ENCODE measurements at places on chromosomes 2 and 18.

DNA sequence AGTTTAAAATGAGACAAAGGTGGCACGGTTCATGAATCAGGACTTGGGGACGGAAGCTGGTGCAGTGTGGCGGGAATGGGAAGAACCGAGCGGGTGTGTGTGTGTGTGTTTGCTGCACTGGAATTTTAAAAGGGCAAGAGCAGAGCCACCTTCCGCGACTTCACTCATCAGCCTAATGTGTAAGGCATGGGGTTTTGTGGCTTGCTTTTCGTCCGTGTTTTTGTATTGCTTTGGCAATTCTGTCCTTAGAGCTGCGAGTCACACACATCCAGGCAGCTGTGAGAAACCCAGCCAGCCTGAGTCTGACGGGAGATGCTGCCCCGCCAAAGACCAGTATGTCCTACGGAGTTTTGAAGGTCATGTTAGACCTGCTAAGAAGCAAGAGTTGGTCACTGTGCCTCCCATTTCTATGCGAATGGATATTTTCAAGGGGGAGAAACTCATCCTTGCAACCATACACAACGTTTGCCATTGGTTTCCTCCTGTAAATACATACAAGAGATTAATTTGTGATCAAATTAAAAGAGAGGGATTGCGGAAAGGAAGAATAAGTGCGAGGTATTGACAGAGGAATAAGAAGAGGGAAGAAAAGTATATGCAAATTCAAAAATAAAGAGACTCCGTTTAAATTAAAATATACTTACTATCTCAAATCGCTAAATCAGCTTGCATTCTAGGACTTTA, 665 bp upstream of the CACNB4 start:
- no peak for DNase-seq

GRCh38 chr18:58032233-58032632, 11.8 kb upstream of the NEDD4L start:
- no peak for DNase-seq

DNA sequence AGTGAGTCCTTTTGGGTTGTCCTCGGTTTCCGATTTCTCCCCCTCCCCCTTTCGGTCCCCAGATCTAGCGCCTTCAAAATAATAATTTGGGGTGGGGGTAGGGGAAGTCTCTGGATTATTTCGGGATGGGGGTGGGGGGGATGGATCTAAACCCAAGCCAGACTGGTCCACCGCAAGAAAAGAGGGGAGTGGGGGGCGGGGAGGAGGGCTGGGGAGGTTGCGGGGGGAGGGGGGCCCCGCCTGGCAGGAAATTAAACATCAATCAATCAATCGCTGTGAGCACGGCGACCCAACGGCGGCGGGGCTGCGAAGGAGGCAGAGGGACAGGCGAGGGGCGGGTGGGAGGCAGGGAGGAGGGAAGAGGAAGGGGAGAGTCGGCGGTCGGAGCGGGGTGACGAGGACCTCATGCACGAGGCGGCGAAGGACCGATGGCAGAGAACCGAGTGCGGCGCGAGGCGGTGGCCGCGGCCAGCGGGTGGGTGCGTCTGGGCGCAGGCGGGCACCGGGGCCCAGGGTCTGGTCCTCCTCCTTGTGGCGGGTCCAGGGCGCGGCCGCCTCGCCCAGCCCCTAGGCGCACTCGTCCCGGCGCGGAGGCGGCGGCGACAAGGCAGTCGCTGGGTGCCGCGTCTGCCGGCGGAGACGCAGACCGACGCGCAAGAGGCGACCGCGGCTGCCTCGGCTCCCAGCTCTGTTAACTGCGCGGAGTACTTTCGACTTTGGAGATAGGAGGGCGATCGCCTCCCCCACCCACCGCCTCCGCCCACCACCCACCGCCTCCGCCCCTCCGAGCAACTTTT, 468 bp upstream of the SATB2 start:
- DNase-seq: no peak

- DNase-seq: no peak
These were observed 206.4 kb upstream of the CCDC150 start for GRCh38 chr2:196433116-196433515.

GRCh38 chr2:16160281-16161084, 220.1 kb downstream of the MYCN start:
- no peak for DNase-seq

DNA sequence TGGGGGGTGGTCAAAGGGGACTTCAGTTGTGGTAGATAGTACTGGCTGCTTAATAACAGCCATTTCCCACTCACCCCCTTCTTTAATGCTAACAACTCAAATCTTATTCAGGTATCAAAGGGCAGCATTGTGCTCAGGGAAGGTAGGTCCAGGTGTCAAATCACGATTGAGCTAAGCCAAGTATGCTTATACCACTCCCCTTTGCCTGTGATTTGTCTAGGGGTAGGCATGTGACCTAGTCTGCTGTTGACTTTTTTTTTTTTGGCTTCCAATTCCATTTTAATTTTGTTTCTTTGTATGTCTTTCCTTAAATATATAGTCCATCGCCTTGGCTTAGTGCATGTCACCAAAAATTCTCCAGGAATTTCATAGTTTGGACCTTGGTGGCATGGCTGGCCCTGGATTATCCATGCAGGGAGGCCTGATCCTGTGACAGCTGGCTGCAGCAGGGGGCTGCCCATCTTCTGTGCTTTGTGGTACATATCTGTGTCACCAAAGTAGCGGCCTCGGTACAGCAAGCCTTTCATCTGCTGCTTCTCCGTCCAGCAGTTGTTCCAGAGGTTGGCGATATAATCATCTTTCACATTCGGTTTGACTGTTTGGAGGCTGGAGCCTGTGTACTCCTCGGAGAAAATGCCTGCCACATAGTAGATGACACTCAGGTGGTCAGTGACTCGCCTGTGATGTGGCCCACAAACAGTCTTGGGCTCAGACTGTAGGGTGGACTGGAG, 68.1 kb upstream of the SPRED2 start:
- no peak for DNase-seq

- DNase-seq: no peak
These were observed 9.2 kb downstream of the SLC4A5 start for GRCh38 chr2:74333896-74334586.

- no peak for DNase-seq
These were observed 2.1 kb downstream of the CAPN10 start for GRCh38 chr2:240588669-240589068.

GRCh38 chr2:231781798-231782726, 980 bp upstream of the PDE6D start:
- DNase-seq: no peak

DNA sequence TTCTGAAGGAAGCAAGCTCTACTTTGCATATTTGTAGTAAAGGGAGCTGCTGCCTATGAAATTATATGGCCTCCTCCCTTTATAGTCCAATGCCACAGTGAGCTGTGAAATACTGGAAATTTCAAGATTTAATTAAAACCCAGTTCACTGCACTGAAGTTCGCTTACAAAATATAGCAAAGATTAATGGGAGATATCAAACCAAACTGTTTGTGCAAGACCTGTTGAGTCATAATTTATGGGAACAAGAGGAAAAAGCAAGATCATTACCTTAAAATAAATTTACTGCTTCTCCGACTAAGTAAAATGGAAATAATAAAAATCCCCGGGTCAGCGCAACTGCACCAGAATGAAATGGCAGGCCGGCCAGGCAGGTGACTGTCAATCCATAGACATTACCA, 215.5 kb upstream of the RAB6C start:
- no peak for DNase-seq

GRCh38 chr2:222959358-222959757, 92.6 kb upstream of the KCNE4 start:
- DNase-seq: no peak

DNA sequence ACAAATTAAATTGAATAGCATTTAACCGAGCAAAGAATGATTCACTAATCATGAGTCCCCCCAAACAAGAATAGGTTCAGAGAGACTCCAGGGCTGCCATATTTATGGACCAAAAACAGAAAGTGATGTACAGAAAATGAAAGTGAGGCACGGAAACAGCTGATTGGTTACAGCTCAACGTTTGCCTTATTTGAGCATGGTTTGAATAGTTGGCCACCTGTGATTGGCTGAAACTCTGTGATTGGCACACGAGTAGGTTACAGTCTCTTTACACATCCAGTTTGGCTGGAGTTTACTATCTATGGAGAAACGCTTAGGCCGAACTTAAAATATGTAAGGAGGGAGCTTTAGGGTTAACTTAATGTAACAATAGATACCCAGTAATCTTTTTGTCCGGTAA, 27.0 kb upstream of the DPYSL5 start:
- no peak for DNase-seq

DNA sequence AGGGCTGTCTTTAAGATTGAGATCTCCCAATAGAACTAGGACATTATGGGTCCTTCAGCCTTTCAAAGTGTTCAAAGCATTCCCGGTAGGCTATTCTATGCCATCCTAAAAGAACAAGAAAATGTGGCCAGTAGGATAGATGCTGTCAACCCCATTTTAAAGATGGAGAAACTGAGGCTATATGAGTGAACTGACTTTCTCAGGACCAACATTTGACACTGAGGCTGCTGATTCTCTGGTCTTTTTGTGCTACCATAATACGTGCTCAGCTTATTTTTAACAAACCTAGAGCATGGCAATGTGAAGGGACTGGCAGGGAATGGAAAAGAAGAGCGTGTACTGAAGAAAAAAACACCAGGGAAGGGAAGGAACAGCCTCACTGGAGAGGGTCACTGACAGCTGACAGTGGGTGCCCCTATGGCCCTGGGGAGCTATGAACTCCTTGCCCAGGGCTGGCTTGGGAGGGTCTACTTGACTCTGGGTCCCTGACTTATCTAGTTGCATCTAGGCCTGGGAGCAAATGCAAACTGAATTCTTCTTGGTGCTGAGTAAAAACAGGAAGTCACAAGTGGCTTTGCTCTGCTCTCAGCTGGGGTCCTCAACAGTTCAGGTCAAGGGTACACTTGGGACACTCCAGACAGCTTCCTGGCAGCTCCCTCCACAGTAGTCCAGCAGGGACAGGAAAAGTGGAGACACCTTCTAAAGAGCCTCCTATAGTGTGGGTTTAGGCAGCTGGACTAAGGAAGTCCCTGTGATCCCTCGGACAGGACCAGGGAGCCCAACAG, 2.3 kb downstream of the CYRIA start:
- no peak for DNase-seq

- DNase-seq: no peak
These were observed 109.8 kb downstream of the ADCYAP1 start for GRCh38 chr18:1014509-1014908.

DNA sequence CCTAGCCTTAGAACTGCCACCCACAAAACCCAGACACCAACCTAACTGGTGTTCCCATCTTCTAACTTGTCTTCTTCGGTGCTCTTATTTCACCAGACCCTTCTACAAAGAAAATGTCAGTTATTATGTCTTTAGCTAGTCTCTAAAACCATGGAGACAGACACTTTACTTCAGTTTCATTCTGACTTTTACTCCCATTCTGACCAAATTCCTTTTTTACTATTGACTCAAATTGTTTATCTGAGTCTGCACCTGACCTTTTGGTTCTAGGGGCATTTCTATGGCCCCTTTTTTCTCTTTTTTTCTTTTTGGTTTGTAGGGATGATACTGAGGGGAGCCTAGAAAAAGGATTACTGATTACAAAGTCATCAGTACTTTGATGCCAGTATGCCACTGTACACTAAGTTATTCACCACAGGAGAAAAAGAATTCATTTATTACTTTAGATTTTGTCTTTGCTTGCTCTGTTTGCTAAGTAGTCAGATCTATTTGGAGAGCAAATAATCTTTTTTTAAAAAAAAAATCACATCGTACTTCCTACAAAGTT, 6.8 kb upstream of the SLC1A4 start:
- no peak for DNase-seq

DNA sequence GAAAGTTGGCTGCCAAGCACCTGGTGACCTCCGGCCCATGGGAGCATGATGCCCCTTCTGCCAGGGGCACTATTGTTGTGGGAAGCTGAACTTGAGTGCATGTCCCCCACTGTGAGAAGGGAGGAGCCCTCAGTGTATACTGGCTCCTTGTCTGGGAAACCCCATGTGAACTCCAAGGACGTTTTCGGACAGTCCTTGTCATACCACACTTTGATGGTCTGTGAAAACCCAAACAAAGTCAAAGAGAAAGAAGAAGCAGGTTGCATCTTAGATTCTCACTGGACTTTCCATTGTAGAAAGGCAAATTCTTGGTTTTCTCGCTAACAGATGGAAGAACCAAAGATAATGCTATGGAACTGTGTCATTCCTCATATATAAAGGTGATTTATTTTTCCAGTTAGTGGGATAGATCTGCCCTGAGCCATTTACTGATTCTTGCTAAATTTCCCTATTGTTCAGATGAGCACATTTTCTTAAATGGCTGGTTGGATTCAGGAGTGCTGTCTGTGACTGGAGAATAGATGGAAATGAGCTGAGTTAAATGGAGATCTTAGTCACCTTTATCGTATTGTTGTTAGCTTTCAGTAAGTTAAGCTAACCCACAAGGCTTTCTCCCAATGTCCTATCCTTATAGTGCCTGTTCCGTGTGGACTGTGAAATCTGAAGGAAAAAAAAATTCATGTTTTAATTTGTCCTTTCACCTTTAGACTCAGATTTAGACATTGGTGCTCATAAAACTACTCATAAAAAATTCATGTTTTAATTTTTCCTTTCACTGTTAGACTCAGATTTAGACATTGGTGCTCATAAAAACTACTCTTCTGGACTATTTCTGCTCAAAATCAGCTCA, 166.6 kb downstream of the ACTR3 start:
- no peak for DNase-seq

DNA sequence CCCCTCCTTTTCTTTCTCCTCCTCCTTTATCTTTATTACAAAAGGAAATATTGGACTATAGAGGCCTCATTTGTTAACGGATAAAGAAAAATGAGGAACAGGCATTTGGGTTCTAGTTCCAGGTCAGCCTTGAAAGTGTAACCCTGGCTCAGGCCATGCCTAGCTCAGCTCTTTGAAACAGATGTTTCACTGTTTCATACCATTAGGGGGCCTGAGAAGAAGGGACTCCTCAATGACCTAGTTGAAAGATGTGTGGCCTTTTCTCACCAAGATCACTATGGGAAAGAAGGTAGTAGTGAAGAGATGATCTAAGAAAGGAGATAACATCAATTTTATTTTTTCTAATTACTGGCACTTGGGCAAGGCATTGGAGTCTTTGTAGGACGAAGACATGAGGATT, 952.7 kb downstream of the SLC4A3 start:
- no peak for DNase-seq

- no peak for DNase-seq
These were observed 29.1 kb downstream of the ALMS1 start for GRCh38 chr2:73414696-73415095.

DNA sequence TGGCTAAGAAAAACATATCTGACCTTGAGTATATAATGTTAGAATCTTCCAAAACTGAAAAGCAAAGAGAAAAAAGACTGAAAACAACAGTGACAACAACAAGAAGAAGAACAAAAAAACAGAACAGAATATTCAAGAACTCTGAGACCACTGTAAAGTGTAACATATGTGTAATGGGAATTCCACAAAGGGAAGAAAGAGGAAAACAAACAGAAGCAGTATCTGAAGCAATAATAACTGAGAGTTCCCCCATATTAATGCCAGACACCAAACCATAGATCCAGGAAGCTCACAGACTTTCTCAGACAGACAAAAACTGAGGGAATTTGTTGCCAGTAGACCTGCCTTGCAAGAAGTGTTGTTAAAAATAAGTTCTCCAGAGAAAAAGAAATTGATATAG, 58.9 kb downstream of the TXNL1 start:
- DNase-seq: no peak

GRCh38 chr18:421247-422155, 79.0 kb downstream of the COLEC12 start:
- no peak for DNase-seq

GRCh38 chr18:43846299-43846698, 569.0 kb upstream of the SYT4 start:
- DNase-seq: no peak

GRCh38 chr2:202116691-202117090, 43.6 kb downstream of the KIAA2012 start:
- DNase-seq: no peak
